ENCODE measurements at places on chromosomes 2 and 18.

DNA sequence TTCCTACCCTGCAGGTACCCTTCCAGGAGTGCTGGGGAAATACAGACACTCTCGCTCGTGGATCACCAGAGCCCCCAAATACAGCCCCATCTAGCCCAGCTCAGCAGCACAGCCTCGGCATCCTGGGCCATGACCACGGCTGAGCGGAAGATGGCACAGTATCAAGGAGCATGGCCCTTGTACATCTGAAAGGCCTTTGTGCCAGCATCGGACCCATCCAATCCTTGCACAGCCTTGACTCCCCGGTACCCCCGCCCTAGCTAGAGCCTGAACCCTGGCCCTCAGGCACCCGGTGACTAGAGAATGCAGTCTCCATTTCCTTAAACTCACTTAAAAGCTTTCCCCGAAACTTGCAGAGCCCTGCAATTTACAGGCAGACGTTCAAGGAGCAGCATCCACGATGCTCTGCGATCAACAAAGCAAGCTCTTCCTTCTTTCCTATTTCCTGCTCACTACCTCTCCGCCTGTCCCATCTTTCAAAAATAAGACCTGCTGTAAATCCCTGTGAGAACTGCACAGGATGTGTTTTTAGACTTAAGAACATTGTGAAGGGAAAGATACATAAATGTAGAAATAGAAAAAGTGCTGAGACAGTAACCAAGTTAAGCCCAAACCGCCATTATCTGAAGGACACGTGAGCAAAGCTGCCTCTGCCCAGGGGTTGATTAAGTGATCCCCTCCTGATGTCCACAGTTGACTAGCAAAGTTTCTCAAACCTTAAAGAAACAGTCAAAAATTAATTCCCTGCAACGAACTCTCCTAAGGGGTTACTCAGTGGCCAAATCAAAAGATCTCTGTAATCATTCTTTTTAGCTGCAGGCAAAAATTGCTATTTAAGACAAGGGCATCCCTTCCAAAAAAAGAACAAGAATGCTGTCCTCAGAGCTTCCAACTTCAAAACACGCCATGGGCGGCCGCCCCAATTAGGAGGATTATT, 48.5 kb downstream of the ZNF516 start:
- DNase-seq: no peak

- DNase-seq: no peak
Measured at GRCh38 chr2:134501476-134502091, 217.2 kb downstream of the TMEM163 start.

GRCh38 chr18:44837482-44838180, 156.9 kb downstream of the SETBP1 start:
- DNase-seq: no peak

DNA sequence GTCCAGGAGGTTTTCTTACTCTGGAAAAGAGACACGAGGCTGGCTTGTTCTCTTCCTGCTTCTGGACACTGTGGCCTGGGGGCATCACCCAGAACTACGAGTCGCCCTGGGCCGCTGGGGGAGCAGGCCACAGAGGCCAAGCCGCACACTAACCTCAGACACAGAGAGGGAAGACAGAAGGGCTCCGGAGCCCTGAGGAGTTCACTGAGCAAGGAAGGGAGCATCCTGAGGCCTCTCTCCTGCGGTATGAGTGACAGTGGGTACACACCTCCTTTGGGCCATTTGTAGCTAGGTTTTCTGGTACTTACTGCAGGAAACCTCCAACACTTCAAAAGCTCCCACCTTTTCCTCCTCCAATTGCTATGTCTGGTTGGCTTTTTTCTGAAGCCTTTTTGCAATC, 494.1 kb downstream of the DLGAP1 start:
- no peak for DNase-seq

DNA sequence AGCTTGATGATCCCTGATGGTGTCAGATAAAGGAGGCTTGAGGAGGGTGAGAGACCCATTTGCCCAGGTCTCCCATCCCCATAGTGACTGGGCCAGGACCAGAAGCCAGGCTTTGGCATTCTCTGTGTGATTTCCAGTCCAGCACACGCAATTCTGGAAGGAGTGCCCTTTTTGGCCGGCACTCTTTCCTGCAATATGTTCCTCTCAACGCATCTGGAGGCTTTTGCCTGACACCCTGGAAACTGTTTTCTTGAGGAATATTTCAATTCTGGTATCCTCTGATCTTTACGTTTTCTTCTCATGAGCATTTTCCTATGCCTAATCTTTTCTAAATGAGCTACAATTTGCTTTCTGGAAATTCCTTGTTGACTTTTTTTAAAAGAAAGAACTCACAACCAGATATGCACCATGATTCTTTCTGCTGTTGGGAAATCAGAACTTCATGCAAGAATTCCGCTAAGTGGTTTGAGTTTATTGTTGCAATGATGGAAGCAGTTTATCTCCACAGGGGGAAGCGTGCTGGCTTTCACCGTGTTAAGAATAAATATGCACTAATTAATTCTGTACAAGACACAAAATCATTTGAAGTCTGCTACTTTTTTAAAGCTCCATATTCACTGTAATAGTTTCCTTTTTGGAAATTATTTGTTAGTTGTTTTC, 143.7 kb downstream of the NAPG start:
- DNase-seq: no peak

GRCh38 chr2:231017231-231017598, 20.1 kb upstream of the C2orf72 start:
- no peak for DNase-seq

DNA sequence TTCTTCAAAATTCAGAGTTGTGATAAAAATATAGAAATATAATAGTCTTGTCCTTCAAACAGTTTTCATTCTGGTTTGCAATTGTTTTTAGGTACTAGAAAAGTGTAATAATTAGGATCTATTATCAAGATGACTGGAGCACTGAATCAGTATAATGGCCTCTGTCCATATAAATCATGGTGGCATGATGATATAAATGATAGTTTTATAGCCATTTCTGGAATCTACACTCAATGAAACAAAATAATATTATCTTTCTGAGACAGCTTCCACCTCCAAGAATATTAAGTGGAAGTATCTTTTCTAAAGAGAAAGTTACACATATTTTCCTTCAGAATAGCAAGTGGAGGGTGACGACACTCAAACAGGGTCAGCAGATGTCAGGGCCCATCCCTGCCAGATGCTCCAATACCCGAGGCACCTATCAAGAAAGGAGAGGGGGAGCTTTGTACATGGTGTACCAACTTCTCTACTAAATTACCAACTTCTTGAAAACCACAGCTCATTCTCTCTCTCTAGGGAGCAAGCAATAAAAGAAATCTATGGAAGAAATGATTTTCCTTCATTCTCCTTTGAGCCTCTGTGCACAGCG, 882.7 kb upstream of the CHAC2 start:
- DNase-seq: no peak
